ENCODE measurements at places on chromosomes 12 and 14.

- DNase-seq, result no peak
Observed at GRCh38 chr12:117361347-117361751, at the start of gene NOS1. Gene NOS1 (minus strand): TSS chr12:117361626. CDS start chr12:117331069, 30,557 bp downstream.

DNA sequence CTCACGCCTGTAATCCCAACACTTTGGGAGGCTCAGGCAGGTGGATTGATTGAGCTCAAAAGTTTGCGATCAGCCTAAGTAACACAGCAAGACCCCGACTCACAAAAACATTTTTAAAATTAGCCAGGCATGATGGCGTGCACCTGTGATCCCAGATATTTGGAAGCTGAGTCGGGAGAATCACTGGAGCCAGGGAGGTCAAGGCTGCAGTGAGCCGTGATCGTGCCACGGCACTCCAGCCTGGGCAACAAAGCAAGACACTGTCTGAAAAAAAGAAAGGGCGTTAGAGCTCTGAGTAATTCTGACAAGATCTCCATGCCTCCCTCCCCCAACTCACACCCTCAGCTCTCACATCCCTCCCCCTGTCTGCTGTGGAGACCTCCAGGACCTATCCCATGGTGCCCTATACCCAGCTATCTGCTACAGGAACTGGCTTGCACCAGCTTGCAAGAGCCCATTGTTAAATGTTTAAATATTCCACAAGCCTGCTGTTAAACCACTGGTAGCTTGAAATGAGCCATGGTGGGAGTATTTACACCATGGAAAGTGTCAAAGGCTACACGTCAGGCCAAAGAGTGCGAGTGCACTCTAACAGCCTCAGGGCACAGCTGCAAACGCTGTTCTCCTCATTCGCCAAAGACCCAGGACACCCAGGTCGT is 35.1 kb upstream of the PPP2R5C start:
- no peak for DNase-seq

DNA sequence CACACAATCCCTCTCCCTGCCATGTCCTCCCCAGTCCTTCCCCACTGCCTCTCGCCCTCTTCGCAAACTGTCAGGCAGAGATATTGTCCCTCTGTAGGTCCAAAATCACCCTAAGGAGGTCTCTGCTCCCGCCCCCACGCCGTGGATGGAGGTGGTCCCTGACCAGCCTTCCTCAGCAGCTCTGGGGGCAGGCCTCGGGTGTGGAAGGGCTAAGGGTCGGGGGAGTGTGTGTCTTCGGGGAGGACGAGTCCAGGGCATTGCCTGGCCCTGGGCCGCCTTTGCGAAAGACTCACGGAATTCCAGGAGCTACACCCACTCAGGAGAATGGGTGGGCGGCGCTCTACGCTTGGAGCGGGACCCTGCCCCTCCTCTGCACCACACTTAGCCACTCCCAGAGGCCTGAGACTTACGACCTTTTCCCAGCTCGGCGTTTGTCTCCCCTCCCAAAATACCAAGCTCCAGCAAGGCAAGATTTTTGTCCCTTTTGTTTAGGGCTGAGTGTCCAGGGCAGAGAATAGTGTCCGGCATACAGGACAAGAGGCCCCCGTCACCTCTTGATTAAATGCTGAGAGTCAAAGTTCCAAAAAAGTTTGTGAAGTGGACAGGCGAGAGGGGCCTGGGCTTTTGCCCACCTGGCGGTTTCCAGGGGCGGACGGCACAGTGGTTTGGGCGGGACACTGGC is 881 bp downstream of the PYGL start:
- DNase-seq, result no peak

GRCh38 chr14:55059333-55059732 is 7.9 kb downstream of the MAPK1IP1L start:
- no peak for DNase-seq
